ENCODE measurements at places on chromosomes 2 and 18.
A peak's percentile ranks its signal among the peaks of the same experiment; 100 is the strongest.

GRCh38 chr2:43758739-43759138, 15.1 kb upstream of the DYNC2LI1 start:
- DNase-seq, result no peak

DNA sequence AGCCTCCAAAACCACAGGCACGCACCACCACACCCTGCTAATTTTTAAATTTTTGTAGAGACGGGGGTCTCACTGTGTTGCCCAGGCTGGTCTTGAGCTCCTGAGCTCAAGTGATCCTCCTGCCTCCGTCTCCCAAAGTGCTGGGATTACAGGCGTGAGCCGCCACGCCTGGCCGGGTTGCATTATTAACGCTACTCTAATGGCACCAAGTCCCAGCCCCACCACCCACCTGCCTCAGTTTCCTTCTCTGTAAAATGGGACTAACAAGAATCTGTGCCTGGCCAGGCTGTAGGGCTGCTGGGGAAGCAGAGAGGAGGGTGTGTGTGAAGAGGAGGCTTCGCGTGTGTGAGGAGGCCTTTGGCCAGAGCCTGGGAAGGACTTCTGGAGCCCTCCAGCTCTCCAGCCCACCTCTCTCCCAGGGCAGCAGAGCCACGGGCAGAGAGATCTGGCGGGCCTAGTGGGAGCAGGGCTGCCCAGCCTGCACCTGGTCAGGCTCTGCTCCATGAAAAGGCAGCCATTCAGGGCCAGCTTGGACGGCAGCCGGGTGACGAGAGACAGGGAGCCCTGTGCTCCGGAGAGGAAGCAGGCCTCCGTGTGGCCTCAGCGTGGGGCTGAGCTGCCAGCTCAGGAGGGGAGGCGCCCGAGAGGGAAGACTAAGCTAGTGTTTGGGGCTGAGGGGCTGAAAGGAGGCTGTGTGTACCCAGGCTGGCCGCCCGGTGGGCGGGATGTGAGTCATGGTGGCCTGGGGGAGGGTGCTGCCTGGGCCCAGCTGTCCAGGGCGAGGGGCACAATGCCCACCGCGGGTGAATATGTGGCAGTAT, 7.4 kb upstream of the B3GNT7 start:
- DNase-seq, result no peak

DNA sequence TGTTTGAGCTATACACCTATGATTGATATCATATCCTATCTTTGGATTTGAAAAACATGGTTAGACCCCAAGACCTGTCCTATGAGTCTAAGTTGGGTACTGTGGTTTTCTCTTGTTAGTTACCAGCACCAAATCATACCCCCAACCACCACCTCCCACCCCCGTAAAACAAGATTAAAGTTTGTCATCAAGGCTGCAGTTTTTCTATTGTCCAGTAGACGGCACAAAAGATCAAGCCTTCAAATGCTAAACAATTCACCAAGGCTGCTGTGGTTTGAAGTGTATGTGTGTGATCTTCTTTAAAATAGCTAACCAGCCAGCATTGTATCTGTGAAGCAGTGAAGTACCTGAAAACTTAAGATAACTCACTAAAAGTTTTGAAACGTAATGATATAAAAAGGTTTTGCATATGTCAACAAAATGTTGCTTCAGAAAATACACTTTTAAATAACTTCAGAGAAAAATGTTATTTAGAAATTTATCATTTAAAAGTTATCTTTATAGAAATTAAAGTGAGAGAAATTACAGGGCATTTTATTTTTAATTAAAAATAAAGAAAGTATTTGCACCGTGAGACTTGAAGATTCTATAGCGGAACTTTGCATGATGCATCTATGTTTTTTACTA, 5.8 kb upstream of the MEIS1 start:
- DNase-seq, result no peak

GRCh38 chr2:25712455-25712854, 39.1 kb upstream of the DTNB start:
- no peak for DNase-seq

- no peak for DNase-seq
These were observed 68.7 kb upstream of the EDAR start for GRCh38 chr2:109057686-109058085.

- no peak for DNase-seq
These were observed 131.7 kb downstream of the DOCK10 start for GRCh38 chr2:224910574-224910925.

GRCh38 chr2:25276569-25277465, 64.9 kb downstream of the DNMT3A start:
- DNase-seq, result no peak

GRCh38 chr2:240509667-240510512, 47.9 kb downstream of the ANKMY1 start:
- DNase-seq, result no peak

GRCh38 chr2:84175340-84175739, 283.7 kb downstream of the SUCLG1 start:
- no peak for DNase-seq

- no peak for DNase-seq
These were observed 35.6 kb upstream of the ACVR1 start for GRCh38 chr2:157911750-157912149.

GRCh38 chr18:31563778-31564177, 27.9 kb upstream of the TTR start:
- DNase-seq, result no peak

DNA sequence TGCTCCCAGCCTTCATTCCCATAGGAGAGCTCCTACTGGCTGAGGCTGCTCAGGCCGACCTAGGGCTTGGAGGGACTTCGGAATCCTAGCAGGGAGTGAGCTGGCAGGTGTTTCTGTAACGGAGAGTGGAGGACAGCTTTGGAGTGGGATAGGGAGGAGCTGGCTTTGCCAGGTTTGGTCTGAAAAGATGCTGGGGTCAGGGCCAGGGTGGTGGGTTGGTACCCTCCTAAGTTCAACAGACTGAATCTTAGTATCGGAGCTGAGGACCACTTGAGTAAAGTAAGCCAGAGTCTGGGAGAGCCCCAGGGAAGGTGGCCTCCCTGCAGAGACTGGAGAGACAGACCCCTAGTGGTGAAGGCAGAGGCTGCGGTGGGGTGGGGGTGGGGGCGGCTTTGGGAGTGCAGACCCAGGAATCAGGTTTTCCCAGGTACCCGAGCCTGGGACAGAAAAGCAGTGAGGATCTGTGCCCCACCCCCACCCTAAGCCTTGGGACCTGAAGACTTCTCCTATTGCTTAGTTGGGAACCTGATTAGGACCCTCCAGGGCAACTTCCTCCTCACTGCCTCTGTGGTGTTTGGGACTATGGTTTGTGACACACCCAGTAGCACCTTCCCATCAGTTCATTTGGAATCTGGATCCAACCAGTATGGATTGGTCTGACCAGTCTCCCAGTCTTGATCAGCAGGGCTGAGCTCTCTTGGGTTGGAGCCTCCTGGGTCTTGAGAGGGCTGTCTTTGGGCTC, 3.0 kb downstream of the CNNM4 start:
- peak; percentile 77 for DNase-seq

DNA sequence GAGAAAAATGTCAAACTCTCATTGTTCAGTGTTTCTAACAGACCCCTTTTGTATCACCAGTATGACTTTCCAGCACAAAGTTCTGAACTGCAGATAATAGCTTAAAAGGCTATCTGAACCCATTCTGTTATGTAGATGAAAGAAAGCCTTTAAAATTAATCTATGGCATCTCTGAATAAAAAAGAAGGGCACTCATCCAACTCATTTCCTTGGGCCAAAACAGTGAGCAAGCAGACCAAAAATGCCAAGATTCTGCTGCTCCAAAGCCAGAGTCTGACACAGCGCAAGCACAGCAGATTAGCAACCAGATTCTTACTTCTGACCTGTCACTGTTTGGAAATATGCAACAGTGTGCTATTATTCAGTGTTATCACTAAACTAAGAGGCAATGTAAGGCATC, 22.6 kb upstream of the ITGA6 start:
- no peak for DNase-seq

DNA sequence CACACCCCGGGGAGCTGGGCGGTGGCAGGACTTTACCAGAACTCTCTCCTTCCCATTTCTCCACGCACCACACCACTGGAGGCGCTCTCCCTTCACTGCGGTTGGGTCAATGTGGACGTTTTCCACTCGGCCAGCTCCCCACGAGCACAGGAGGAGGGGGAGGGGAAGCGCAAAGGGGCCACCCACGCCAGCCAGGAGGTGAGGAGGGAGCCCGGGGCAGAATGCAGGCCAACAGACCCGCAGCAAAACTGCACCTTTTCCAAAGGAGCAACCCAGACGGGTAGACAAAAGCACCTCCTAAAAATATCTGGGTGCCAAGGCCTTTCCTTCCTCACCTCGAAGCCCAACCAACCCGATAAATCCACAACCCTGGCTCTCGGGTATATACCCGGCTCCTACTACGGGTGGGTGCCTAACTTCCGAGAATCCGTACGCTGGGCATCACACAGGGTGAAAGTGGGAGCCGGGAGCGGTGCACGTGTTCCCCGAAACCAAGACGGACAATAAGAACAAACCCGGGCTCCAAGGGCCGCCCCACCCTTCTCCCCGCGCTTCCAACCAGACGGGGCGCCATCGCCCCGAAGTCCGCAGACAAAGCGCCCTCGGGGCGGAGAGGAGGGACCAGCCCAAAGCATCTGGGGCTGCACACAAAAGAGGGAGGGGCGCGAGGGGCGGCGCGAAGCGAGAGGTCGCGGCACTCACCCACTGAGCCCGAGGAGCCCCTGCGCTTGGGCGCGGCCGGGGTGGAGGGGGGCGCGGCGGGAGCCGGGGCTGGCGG, 1.0 kb downstream of the RTN4 start:
- DNase-seq, result peak; percentile 71

DNA sequence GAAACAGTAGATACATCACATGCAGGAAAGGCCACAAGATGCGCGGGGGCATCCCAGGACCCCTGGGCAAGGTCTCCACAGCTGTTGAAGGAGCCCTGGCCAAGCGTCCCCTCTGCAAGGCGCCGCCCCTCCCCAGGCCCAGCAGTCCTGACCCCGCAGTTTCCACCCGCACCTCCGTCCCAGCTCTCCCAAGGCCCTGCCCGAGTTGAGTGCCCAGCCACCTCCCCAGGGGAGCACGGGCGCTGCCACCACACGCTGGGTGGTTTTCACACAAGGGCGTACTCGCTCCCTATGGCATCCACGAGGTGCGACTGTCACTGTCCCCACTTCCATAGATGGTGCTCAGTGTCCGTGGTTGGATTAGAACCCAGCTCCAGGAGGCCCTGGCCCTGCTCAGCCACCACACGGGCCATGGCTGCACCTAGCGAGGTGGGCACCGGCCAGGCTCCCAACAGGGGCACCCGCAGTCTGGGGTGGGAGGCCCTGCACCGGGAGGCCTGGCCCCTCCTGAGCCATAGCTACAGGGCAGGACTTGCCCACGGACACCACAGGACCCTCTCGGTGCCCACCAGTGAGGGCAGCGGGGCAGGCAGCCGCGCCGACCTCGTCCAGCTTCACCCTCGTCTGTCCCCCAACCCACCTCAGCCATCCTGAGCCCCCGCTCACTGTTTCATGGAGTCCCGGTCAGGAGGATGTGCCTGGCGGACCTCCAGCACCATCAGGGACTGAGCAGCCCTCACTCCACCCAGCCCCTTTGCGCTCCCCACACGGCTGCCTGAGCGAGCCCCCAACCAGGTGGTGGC, 36.0 kb downstream of the KIF1A start:
- no peak for DNase-seq

- DNase-seq, result no peak
These were observed 48.5 kb upstream of the CCDC195 start for GRCh38 chr2:224764565-224765236.

DNA sequence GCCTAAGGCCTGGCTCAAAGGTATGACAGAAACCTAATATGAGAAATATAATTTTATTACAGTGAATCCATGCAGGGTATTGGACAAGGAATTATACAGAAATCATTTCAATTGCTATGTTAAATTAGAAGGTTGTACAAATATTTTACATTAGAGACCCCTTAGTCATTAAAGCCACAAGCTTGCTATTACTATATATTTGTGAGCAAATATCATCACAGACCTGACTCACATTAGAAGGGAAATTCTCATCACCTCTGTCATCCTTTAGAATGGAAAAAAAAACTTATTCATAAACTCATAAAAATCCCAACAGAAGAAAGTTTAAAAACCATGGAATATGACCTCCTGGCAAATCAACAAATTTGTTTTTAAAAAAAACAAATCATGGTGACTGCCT, 277.9 kb downstream of the DCC start:
- no peak for DNase-seq

DNA sequence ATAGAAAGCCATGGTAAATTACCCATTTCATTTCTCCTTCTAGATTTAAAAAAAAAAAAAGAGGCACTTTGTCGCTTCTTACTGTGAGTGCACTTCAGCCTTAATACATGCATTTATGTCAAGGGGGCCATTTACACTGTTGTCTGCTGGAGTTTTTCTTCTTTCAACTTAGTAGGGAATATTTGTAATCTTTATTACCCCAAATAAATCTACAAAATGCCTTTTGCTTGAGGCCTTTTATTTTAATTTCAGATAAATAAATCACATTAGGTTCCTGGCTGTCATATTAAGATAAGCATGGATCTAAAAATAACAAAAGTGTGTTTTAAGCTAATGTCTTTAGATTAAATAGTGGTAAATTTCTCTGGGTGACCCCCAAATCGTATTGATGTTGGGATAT, 276.0 kb downstream of the NCKAP5 start:
- DNase-seq, result no peak

DNA sequence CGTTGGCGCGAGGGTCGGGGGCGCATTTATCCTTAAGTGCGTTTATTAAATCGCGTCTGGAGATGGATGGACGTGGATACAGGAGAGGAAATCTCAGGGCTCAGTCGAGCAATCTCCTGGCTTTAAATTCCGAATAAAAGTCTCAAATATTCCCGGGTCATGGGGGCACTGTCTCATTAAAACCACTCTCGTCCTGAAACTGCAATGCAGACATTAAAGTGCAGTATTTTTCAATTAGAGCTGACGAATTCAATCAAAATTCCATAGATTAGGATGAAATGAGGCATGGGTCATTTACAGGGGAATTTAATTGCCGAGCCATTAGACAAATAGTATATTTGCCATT, 10.7 kb upstream of the GBX2 start:
- DNase-seq, result no peak

GRCh38 chr18:4125224-4125623, 329.9 kb downstream of the DLGAP1 start:
- DNase-seq, result no peak

GRCh38 chr2:7633566-7634153, 716.4 kb downstream of the RNF144A start:
- DNase-seq, result no peak

- no peak for DNase-seq
These were observed 6.1 kb upstream of the EMX1 start for GRCh38 chr2:72911256-72911655.

DNA sequence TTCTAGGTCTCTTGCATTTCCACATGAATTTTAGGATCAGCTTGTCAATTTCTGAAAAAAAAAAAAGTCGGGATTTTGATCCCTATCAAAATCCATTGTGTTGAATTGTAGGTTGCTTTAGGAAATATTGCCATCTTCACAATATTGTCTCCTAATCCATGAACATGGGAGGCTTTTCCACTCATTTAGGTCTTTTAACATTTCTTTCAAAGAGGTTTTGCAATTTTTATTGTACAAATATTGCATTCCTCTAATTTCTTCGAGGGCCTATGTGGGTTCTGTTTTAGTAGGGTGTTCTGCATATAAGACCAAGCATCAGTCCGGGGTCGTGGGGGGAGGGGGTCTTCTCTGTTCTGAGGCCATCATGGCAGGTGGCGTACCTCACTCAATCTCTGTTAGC, 725 bp upstream of the LAMA3 start:
- DNase-seq, result no peak

GRCh38 chr2:96143848-96144480, 1.3 kb downstream of the DUSP2 start:
- peak; percentile 65 for DNase-seq

- DNase-seq, result no peak
These were observed 162.3 kb downstream of the MREG start for GRCh38 chr2:215851082-215851481.

Measured in HuH-7.5 (cell line).